Inflammatory macrophage treated with lipopolysaccharide for 1 hour (primary cell): ENCODE measurements at places on chromosomes 1 and 21.

GRCh38 chr1:205118752-205119151, 3.0 kb downstream of the RBBP5 start:
- DNase-seq = no peak

GRCh38 chr1:156667610-156667967, 9.6 kb downstream of the NES start:
- no peak for DNase-seq

DNA sequence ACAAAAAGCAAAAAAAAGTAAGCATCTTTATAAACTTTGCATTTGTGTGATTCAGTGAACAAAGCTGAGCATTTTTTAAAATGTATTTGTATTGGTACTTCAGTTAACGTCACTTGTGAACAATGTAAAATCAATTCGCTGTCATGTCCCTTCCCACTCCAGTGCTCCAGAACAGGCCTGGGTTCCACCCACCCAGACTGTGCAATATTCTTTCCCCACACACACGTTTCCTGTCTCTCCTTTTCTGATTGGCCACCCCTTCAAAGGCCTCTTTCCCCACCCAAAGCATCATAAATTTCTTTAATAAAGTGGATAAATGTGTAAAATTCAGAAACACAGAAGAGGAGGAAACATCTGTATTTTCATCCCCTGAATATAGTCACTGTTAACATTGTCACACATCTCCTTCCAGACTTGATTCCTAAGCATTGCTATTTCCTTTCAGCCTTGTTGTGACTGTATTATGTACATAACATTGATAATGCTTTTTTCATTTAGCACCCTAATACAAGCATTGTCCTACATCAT, 12.0 kb downstream of the CLEC20A start:
- DNase-seq = peak; percentile 24

DNA sequence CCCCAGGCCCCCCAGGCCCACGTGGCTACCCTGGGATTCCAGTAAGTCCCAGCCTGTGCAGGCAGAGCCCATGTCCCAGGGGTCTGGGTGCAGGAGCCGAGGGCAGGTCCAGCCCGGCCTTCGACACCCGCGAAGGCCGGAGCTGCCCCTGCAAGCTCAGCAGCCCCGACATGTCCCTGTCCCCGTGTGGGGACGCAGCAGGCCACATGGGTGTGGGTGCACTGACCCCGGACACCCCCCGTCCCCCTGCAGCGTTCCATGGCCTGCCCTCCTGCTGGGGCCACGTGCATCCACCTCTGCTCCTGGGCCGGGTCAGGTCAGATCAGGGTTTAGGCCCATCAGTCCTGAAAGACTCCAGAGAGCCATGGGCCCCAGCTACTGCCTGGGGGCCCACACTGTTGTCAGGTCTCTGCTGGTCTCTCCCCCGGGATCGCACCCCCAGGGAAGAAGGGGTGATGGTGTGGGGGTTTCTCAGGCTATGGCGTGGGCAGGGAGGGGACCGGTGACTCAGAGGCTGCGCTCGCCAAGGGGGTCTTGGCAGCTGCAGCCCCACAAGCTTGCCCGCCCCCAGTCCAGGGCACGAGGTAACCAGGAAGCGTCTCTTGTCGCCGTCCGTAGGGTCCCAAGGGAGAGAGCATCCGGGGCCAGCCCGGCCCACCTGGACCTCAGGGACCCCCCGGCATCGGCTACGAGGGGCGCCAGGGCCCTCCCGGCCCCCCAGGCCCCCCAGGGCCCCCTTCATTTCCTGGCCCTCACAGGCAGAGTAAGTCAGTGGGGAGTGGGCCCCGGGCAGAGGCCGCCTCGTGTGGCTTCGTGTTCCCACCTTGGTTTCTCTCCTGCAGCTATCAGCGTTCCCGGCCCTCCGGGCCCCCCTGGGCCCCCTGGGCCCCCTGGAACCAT, 37.5 kb downstream of the SLC19A1 start:
- no peak for DNase-seq

DNA sequence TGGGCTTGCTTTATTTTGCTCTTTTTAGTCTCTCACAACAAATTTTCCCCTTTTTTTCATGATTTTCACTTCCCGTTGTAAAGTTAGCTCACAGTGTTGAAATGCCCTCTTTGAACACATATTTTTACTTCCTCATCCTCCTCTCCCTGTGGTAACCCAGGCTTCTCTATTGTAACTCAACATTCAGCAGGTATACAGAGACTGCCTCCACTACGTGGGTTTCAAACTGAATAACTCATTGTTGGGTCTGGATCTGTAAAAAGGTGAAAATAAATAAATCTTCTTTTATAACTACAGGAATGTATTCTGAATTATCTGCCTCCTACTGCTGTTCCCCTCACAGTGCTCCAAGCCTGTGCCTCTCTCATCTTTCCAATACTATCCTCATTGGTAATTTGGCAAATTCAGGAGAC, 166.4 kb downstream of the RUNX1 start:
- DNase-seq = peak; percentile 89

DNA sequence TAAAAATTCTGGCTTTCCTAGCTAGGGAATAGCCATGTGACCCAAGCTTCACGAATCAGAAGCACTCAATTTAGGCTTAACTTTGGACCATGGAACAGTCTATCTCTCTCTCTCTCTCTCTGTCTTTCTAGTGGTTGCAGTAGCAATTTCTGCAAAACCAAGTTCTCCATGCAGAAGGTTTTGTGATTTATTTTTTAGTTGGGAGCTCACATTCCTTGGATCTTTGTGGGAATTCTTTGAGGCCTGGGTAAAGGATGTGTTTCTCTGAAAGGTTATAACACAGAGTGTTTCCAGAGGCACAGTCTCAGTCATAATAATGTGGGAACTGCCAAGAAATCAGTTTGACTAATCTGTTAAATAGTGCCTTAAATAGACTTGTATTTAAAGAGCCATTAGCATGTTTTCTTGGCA, 112.3 kb upstream of the COL11A1 start:
- DNase-seq = no peak

GRCh38 chr1:211639475-211640300, 35.7 kb downstream of the NEK2 start:
- no peak for DNase-seq

GRCh38 chr1:202221911-202222909, 28.6 kb downstream of the LGR6 start:
- no peak for DNase-seq

- no peak for DNase-seq
These were observed 3.6 kb upstream of the GNB1 start for GRCh38 chr1:1894354-1895059.

GRCh38 chr1:179968284-179968993, 13.8 kb downstream of the CEP350 start:
- no peak for DNase-seq

GRCh38 chr1:96674915-96675314, 46.7 kb upstream of the PTBP2 start:
- no peak for DNase-seq

DNA sequence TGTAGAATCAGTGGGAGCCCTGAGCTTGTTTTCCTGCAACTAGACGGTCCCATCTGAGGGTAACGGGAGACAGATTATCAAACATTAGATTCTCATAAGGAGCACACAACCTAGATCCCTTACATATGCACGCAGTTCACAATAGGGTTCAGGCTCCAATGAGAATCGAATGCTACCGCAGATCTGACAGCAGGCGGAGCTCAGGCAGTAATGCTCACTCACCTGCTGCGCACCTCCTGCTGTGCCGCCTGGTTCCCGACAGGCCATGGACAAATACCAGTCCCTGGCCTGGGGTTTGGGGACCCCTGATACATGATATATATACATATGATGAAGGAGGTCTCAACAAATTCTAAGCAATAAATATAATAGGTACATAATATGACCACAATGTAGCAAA, 19.7 kb upstream of the SMIM12 start:
- no peak for DNase-seq

- DNase-seq = peak; percentile 2
These were observed 461.0 kb upstream of the NFIA start for GRCh38 chr1:60621368-60621851.

GRCh38 chr1:57782357-57782756, 358.5 kb upstream of the DAB1 start:
- DNase-seq = no peak

- no peak for DNase-seq
These were observed 6.0 kb upstream of the KNCN start for GRCh38 chr1:46557403-46557802.

GRCh38 chr1:163320891-163321290, 863 bp upstream of the NUF2 start:
- no peak for DNase-seq

GRCh38 chr21:34858559-34858958, 189.8 kb downstream of the CLIC6 start:
- DNase-seq = no peak

DNA sequence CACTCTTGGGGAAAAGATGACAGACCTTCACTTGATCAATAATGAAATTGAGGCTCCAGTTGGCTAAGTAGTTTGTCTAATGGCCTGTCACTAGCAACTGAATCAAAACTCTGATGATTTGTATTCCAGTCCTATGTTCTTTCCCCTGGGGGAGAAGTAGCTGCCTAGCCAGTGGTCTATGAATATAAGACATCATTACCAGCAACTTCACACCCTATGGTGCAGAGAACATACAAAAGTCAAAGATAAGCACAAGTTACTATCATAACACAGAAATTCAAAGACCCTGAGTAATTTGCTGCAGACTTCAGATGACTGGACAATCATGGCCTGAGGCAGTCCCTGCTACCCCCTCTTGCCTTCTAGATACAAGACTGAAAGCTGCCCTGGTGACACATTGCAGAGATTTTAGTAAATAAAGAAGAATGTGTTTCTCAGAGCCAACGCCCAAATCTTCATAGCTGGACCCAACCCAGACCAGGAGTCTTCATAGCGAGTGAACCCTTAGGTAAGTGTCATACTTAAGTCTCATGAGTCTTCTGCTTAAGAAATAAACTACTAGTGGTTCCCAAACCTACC, 993 bp downstream of the PDZK1 start:
- DNase-seq = no peak

- DNase-seq = no peak
These were observed 177.3 kb upstream of the ETV3 start for GRCh38 chr1:157315544-157315943.

DNA sequence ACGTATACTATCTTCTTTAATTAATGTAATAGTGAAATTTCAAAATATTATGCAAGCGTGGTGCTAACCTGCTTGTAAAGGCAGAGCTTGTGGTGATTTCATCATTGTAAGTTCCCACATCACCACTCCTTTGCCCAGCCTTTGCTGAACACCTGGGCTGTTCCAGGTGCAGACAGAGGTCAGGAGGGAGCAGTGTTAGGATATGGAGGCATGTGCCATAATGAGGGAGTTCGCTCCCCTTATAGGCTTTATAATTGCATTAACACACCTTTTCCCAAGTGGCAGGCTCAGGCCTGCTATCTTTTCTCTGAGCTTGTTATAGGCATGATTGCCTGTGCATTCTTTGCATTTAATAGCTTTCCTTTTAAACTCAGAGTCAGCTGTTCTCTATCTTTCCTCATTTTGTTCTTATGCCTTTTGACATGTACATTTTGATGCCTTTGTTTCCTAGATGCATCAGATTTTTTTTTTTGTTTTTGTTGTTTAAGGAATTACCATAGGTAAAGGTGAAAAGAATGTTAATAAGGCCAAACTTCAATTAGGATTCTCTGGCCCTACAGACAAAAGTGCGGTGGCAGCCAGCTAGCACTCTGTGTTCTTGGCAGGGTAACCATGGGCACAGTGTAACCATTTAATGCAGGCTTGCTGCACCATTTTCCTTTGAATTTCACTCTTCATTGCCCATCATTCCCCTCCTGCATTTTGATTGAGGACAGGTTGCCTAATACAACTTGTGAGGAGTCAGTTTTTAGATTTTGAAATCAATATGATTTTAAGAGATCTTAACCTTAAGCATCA, 12.6 kb downstream of the NPL start:
- DNase-seq = no peak

- DNase-seq = no peak
These were observed 46.2 kb upstream of the SLC2A1 start for GRCh38 chr1:43004587-43005459.

GRCh38 chr1:235669277-235669676, 19.7 kb upstream of the GNG4 start:
- no peak for DNase-seq

DNA sequence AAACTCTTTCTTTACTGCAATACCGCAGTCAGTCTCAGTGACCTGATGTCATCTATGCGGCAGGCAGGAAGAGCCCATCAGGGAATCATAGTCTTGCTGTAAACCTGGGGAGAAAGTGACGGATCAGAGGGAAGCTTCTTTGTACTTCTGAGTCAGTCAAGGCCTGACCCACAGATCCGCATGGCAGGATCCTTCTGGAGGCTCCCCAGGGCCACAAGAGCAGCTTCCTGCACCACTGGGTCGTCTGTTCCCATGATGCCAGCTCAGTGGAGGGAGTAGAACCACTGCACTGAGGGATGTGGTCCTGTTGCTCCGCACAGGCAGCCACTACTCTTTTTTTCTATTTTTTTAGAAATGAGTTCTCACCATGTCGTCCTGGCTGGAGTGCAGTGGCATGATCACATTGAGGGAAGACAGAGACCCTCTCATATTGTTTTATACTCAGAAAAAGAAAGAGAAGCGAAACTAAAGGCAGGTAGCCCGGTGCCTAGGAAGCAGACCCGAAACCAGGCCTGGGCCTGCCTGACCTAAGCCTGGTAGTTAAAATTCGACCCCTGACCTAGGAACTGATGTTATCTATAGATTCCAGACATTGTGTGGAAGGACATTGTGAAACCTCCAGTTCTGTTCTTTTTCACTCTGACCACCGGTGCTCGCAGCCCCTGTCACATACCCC, 6.3 kb upstream of the ERVH48-1 start:
- no peak for DNase-seq

GRCh38 chr21:43322311-43322710, 104.6 kb downstream of the SIK1 start:
- DNase-seq = no peak

DNA sequence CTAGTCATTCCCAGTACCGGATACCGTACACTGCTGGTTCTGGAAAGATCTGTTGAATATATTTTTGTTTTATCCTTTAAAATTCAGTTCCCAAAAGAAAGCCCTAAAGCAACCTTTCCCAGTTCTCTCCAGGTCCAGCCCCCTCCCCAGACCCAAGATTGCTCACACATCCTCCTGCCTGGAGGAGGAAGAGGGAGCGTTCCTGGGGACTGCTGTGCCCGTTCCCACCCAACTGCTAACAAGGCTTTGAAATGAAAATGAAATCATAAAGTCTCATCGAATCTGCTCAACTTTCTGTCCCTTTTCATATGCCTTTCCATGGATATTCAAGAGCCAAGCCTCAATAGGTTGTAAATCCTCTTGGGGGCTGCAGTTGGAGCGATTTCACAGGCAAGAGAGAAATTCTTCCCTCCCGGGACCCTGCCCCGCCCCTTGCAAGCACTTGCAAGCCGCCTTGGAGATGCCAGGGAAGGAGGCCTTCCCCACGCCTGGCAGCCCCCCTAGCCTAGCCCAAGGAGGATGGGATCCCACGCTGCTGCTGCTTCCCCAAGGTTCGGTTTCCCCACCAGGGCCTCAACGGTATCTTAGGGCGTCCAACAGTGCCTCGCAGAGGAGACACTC, 113.2 kb upstream of the CACHD1 start:
- no peak for DNase-seq

DNA sequence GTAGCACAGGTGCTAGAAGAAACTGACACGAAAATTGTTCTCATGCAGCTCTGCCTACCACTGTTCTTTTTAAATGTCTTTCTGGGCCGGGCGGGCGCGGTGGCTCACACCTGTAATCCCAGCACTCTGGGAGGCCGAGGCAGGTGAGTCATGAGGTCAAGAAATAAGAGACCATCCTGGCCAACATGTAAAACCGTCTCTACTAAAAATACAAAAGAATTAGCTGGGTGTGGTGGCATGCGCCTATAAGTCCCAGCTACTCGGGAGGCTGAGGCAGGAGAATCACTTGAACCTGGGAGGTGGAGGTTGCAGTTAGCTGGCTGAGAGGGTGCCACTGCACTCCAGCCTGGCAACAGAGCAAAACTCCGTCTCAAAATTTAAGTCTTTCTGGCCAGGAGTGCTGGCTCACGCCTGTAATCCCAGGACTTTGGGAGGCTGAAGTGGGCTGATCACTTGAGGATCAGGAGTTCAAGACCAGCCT, 947 bp upstream of the RIT1 start:
- no peak for DNase-seq
